ENCODE measurements at places on chromosomes 4 and X. TPM values are rescaled to one million over a fixed set of nuclear protein-coding genes. Genes with fewer than 3 reads are reported as not detected.

Gene CXorf65
- not detected for total RNA-seq

Gene APLN
- 4.5 TPM for total RNA-seq

Gene STS
- 7.2 TPM for total RNA-seq

Gene MBTPS2
- total RNA-seq, result 11.7 TPM

Gene ASIC5
- total RNA-seq, result not detected

Gene ERAS
- not detected for total RNA-seq

GRCh38 chr4:154004507-154005170 lies 215.8 kb upstream of the SFRP2 start:
- no peak overlapping the region for H3K27ac ChIP-seq
- no peak for DNase-seq
- no peaks in the 10 kb centered on the region for H3K27me3 ChIP-seq
- no peaks in the 10 kb centered on the region for H3K36me3 ChIP-seq
- H3K4me3 ChIP-seq, result no peak overlapping the region

DNA sequence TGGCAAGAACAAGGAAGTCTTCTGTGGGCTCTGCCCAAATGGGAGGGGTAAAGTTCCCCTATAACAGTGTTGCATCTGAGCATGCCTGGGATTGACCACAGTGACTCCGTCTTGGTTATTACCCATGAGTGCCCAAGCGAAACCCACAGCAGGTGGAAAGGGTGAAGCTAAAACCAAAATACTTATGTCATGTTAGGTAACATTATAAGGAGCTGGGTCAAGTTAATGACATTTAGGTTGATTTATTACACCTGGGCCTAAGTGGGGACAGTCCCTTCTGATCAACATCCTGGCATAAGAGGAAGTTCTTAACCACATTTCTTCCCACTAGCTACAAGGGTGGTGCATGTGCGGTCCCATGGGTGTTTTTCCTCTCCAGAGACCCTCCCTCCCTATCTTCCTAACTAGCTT lies 1.3 kb upstream of the ZNF732 start:
- no peaks in the 10 kb centered on the region for H3K27me3 ChIP-seq
- H3K4me1 ChIP-seq, result peaks cover 6% of the 10 kb centered on the region
- no peak overlapping the region for H3K4me3 ChIP-seq
- no peak for DNase-seq
- H3K27ac ChIP-seq, result no peak overlapping the region
- no peaks in the 10 kb centered on the region for H3K36me3 ChIP-seq

GRCh38 chrX:26822448-26822847 lies 606.5 kb downstream of the MAGEB5 start:
- H3K4me1 ChIP-seq, result no peaks in the 10 kb centered on the region
- no peak overlapping the region for H3K27ac ChIP-seq
- no peak for DNase-seq
- no peak overlapping the region for H3K4me3 ChIP-seq

All from heart left ventricle (tissue), 16 donors.